ENCODE measurements at places on chromosomes 5 and 9.

DNA sequence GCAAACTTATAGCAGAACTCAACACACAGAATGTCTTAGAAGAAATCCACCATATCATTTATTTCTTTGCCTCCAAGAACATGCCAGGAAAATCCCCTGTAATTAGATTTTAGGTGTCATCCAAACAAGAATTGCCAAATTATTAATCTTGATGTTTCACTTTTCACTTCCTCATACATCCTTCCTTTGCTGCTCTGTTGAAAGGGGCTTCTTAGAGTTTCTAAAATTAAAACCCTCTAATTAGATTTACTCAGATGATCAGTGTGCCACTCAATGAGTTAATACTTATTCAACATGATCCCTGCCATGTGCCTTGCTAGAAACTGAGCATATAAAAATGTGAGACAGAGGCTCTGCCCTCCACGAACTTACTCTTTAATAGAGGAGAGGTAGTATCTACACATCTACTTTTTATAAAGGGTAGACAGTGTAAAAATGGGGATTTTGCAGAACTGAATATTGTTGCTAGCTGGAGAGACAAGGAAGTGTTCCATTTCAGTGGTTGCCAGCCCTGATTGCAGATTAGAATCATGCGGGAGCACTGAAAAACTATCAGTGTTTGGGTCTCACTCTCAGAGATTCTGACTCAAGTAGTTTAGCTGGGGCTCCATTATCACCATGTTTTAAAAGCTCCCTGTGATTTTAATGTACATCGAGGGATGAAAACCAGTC, 498.4 kb downstream of the TLE4 start:
- DNase-seq, result no peak

DNA sequence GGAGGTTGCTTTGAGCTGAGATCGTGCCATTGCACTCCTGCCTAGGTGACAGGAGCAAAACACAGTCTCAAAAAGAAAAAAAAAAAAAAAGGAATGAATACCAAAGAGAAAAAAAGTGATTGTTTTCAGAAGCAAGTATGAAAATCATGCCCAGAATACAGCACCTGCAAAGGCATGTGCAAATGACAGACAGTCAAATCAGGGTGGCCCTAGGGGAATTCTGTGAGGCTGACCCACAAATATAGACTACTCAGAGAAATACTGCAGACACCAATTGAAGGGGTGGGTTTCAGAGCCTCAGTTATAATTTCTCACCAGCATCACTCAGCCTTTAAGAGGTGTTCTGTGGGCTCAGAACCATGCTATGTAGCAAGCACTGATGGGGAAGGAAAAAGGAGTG, 28.6 kb downstream of the DCAF12 start:
- no peak for DNase-seq

DNA sequence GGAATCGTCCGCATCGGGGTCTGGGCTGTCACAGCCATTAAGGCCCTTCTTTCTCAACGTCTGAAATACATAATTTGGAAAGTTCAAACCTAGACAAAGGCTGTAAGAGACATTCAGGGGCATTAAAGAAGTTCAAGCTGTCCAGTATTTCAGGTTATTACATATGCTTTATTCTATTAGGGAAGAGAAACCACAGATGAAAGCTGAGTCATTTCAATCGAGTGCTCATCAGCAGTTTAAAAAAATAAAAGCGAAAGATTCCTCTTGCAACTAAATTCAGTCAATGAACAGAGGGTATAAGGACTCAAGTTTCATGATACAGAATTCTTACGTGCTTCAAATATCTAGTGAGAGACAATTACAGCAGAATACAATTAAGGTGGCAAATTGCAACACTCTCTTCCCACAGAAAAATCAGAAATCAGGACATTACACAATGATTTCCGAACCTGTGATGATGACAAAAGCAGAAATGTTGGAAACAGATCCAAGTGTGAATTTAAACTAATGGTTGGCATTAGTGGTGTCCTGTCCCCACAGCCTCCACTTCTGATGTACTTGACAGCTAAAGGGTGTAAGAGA, 121.6 kb downstream of the MEF2C start:
- no peak for DNase-seq

DNA sequence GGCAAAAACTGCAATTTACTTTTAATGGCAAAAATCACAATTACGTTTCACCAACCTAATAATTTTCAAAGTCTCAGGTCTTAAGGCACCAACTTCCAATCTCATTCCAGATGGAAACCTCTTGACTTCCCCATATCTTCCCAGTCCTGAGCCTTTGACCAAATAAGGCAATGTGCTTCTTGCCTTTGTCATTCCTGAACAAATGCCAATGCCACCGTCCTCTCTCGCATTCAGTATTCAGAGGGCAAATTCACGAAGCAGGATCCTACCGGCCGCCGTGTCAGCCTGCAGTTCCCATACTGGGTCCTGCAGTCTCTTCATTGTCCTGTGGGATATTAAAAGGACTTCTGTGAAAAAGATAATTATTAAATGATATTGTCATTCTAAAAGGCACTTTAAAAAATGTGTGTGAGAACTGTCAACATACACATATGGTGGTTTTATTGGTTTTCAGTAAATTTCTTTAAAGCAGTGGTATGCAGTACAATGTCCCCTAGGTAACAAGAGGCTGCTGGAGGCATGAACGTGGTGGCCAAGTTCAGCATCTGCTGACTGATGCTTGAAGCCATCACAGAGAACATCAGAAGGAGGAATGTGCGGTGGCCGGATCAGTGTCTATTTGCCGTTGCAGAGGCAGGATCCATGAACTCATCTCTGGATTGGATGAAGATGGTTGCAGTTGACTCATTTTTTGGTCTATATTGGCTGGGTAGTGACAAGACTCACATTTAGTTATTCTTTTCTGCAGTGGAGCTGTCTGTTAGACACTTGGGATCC, 101.4 kb upstream of the IRX4 start:
- no peak for DNase-seq

- no peak for DNase-seq
These were observed 81.6 kb downstream of the NTNG2 start for GRCh38 chr9:132243156-132244074.

GRCh38 chr5:8185852-8186251, 316.9 kb downstream of the MTRR start:
- no peak for DNase-seq

DNA sequence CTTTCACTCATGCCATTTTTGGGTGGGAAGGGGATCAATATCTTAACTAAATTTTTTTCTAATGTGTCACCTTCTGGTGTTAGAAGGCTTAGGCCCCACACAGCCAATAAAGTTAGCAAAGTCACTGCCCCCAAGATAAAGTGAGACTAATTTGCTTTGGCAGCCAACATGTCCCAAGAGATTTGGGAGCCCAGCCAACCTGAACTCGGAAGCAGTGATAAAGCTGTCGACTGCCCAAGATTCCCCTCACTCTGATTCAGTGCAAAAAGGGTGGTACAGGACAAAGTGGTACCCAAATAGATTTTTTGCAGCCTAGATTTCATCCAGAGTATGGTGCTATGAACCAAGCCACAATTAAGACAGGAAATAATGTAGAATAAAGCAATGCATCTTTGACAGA, 572.5 kb upstream of the ARRDC3 start:
- DNase-seq, result no peak

GRCh38 chr9:133368249-133368881, 7.5 kb downstream of the SURF4 start:
- DNase-seq, result peak; percentile 63

GRCh38 chr9:121302341-121302740, 34.4 kb downstream of the GSN start:
- no peak for DNase-seq

GRCh38 chr5:169650701-169651331, 13.7 kb downstream of the DOCK2 start:
- DNase-seq, result no peak

DNA sequence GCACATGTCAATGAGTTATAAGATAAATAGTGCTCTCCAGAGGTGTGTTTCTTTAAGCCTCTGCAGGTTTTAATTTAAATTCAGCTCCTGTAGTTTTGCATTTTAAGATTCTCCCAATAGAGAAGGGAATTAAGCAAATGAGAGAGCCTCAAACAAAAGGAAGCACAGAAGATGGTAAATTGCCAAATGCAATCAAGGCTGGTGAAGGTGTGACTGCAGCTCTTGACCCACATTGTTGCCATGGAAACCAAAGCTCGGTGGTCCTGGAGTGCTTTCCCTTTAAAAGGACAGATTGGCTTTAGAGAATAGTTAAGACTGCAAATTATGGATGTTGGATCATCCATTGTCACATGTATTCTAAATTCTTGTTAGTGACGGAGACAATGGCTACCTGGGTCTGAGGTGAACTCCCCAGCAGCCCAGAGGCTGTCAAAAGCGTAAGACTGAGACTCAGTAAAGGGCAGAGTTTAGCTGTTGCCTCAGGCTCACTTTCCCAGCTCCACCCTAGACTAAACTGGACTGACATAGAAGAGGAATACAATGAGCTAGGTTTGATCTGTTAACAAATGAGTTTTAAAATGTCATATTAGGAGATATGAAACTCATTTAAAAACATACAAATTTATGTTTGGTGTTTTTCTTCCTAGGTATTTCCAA, 12.3 kb downstream of the GAPT start:
- DNase-seq, result no peak
